ENCODE measurements at places on chromosomes 1 and 21.

DNA sequence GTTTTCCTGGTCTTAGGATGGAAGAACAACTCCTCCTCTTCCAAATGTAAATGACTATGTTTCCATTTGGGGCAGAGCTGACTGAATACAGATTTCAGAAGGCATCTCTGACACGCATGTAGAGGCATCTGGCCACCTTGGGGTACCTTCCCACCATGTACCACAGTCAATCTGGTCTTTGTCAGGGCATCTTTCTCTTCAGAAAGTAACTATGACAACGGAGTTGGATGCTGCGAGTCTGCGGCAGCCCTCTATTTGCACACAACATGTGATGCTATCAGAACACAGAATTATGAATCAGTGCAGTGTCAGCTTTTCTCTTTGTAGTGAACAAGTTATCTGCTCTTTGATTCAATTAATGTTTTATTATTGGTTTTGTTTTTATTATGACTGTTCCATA lies 94.7 kb downstream of the TSEN15 start:
- DNase-seq: no peak

GRCh38 chr1:201982082-201982622 lies 296 bp upstream of the RNPEP start:
- DNase-seq: peak; percentile 29

DNA sequence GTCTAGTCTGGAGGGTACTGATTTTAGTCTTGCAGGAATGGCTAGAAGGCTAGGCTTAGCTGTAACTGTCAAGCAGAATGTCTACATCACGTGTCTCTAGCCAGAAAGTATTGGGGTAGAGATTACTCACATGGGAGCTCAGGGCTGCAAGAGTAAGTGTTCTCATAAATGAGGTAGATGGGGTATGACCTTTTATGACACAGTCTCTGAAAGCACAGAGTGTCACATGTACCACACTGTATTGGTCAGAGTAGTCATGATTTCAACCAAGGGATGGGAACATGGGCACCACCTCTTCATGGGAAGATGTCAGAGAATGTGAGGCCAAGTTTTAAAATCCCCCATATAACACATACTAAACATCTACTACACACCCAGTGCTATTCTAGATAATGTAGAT lies 2.9 kb downstream of the FYB2 start:
- DNase-seq: no peak

GRCh38 chr1:236165238-236165981 lies 23.1 kb downstream of the GPR137B start:
- no peak for DNase-seq

GRCh38 chr1:33147275-33147996 lies 34.4 kb downstream of the TRIM62 start:
- DNase-seq: no peak

- DNase-seq: no peak
These were observed 43.5 kb downstream of the UBASH3A start for GRCh38 chr21:42447182-42447581.

GRCh38 chr1:78291872-78292271 lies 198.9 kb upstream of the PTGFR start:
- no peak for DNase-seq

GRCh38 chr1:103190766-103191165 lies 82.4 kb upstream of the COL11A1 start:
- DNase-seq: no peak

DNA sequence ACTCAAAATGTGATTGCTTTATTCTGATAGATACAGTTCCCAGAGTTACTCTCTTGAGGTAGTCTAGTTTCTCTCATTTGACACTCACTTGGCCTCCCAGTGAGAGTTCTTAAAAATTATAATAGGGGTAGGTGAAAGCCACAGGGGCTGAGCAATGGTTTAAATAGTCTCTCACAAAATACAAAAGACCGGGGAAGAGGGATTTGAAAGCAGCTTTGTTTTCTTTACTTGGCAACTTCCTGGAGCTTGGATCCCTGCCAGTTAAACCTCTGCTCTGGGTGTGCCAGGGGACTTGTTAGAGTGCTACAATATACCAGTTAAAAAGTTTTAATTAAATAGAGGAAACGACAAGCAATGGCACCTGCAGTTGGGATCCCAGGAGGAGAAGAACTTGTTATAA lies 31.7 kb downstream of the OR13G1 start:
- DNase-seq: no peak

- no peak for DNase-seq
These were observed 42.6 kb downstream of the FAF1 start for GRCh38 chr1:50917138-50918137.

GRCh38 chr1:168180148-168180524 lies 1.4 kb downstream of the TIPRL start:
- no peak for DNase-seq

- no peak for DNase-seq
These were observed 94.4 kb upstream of the GREM2 start for GRCh38 chr1:240706150-240706935.

- DNase-seq: no peak
These were observed 2.5 kb downstream of the S100A11 start for GRCh38 chr1:152034324-152034653.

- DNase-seq: no peak
These were observed 108.0 kb upstream of the KIF26B start for GRCh38 chr1:245046769-245047168.

DNA sequence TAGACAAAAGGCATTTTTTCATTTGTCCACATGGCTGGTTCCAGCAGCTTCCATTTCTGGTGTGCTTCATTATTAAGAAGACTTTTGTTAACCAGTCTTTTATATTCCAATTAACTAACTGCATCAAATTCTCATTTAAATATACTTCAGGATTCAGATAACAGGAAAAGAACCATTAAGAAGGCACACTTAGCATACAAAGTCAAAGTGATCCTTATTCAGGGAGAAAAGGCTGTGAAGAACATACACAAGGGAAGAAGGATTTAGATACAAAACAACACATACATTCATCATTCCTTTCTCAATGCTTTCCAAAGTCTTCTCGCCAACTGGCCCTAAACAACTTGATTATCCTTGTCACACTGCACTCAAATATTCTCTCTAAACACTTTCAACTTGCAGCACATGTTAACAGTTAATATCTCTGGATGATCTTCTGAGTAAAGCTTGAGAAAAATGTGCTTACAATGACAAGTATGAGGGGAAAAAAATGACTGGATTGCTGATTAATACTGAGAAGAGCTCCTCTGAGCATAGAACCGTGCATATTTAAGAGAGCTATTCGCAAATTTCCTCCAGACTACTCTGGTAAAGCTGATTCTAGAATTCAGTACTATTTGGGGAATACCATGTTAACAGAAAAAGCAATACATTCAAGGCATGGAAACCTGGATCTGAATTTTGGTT lies 225.2 kb upstream of the TNR start:
- no peak for DNase-seq

DNA sequence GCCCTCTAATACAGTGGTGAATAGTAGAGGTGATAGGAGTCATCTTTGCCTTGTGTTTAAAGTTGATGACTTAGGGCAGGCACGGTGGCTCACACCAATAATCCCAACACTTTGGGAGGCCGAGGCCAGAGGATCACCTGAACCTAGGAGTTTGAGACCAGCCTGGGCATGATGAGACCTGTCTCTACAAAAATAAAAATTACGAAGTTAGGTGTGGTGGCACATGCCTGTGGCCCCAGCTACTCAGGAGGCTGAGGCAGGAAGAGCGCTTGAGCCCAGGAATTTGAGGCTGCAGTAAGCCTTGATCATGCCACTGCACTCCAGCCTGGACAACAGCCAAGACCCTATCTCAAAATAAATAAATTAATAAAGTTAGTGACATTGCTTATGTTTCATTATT lies 26.6 kb downstream of the CAPZA1 start:
- DNase-seq: no peak

- DNase-seq: no peak
These were observed 140.8 kb downstream of the KAZN start for GRCh38 chr1:14739082-14739832.

DNA sequence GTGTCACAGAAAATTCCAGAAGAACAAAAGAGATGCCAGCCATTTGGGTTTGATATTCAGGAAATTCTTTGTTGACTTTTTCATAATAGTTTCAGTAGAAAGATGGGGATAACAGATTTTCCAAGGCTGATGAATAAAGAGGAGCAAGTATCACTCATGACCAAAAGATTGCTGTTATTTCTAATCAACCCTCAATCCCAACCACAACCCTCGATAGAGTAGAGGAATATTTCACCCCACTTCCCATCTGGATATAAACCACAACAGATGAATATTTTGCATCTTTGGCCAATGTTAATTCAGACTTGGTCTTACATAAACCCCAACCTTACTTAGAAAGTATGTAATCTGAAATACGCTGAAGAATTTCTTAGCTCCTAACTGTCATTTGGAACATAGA lies 232.4 kb downstream of the SEC16B start:
- DNase-seq: no peak

- DNase-seq: no peak
These were observed 56.0 kb upstream of the DPYD start for GRCh38 chr1:97976801-97977200.

GRCh38 chr1:41241354-41241748 lies 755 bp downstream of the SCMH1 start:
- peak; percentile 20 for DNase-seq

- DNase-seq: no peak
These were observed 45.2 kb upstream of the LYST start for GRCh38 chr1:235911876-235912275.

DNA sequence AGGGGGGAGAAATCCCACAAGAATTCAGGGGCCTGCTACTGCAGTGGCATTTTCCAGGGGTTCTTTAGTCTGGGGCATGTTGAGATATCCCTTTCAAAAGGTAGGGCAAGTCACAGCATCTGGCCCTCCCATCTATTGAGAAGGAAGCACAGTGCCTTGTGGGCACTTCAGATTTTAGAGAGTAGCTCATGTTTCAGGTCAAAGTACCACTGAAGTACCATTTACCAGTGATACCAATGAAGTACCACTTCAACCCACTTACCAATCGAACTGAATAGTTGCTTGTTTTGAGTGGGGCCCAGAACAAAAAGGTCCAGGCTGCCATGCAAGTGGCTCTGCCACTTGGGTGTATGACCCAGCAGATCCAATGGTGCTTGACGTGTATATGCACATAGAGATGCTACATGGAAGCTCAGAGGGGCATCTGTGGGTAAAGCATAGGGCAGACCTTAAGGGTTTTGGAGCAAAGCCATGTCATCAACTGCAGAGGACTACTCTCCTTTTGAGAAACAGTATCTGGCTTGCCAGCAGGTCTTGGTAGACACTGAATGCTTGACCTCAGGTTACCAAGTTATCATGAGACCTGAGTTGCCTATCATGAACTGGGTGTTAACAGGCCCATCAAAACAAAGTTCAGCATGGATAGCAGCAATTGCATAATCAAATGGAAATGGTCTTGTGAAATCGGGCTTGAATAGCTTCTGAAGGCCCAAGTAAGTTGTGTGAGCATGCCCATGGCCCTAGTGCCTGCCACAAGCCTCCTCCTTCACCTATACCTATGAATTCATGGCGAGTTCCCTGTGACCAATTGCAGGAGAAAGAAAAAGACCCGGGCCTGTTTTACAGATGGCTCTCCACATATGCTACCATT lies 23.5 kb downstream of the PLA2G2D start:
- no peak for DNase-seq

DNA sequence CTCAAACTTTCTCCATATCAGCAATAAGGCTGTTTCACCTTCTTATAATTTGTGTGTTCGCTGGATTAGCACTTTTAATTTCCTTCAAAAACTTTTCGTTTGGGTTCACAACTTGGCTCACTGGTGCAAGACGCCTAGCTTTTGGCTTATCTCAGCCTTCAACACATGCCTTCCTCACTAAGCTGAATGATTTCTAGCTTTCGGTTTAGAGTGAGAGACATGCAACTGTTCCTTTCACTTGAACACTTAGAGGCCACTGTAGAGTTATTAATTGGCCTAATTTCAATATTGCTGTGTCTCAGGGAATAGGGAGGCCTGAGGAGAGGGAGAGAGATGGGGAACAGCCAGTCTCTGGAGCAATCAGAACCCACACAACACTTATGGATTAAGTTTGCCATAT lies 41.2 kb upstream of the IFNLR1 start:
- DNase-seq: no peak

GRCh38 chr1:55399346-55399745 lies 184.2 kb upstream of the USP24 start:
- no peak for DNase-seq

DNA sequence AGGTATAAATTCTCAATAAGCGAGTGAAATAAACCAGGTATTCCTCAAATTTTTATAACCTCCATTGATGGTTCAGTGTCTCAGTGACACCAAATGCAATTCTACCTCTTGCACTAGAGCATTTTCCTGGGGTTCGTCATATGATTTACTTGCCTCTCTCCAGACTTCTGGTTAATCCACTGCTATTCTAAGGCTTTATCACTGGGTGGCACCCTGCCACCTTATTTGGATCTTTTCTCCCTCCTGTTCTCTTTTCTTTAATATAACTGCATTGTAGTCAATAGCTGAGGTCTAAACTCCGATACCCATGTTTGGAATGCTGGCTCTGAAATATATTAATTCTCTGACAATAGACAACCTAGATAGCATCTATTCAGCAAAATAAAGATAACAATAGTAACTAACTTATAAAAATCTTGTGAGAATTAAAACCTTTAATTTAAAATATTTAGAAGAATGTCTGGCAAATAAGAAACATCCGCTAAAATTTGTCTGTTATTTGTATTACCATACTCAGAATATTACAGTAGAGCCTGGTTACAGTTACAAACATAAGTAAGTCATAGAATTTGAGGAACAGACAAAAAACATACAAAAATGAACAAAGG lies 436.4 kb downstream of the PLA2G4A start:
- no peak for DNase-seq

GRCh38 chr1:156859523-156860112 lies 701 bp upstream of the INSRR start:
- no peak for DNase-seq

DNA sequence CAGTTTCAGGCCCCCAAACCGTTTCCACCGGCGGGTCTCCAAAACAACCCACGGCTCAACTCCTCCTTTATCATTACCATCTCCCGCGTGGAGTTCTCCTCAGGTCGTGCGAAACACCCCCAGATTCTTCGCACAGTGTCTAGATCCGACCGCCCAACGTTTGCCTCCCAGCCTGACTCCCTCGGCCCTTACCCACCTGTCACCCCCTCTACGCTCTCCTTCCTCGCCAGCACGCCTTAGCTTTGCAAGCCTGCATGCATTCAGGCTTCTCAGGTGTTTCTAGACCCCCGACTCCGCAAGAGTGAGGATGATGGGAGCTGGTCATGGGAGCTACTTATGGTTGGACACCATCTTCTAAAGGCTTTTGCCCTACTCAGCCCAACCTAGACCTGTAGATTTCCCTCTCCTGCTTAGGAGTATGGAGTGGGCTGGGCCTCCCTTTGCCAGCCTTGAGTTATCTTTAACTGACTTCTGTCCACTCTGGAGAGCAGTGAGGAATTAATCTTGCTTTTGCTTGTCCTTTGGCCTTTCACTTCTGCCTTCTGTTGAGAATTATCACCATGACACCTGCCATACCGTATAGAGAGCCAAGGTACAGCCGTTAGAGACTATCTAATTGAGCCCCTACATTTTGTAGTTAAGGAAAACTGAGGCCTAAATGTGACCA lies 865 bp downstream of the ATP5IF1 start:
- DNase-seq: no peak

GRCh38 chr21:35036465-35037383 lies 12.4 kb downstream of the RUNX1 start:
- DNase-seq: no peak

- no peak for DNase-seq
These were observed 411.3 kb downstream of the DISC1 start for GRCh38 chr1:232037774-232038388.

- no peak for DNase-seq
These were observed 238.0 kb upstream of the TMEM51 start for GRCh38 chr1:14915356-14916054.

- DNase-seq: no peak
These were observed 32.6 kb downstream of the PDPN start for GRCh38 chr1:13616234-13616633.

GRCh38 chr1:153277852-153278251 lies 18.4 kb downstream of the LORICRIN start:
- DNase-seq: no peak
